ENCODE measurements at places on chromosomes 4 and X. TPM values are rescaled to one million over a fixed set of nuclear protein-coding genes. Genes with fewer than 3 reads are reported as not detected.
A peak's percentile ranks its signal among the peaks of the same experiment; 100 is the strongest.

SERPINA7 gene
- not detected for total RNA-seq

GRCh38 chrX:39728025-39728424, 369.7 kb downstream of the BCOR start:
- DNase-seq = no peak

DNA sequence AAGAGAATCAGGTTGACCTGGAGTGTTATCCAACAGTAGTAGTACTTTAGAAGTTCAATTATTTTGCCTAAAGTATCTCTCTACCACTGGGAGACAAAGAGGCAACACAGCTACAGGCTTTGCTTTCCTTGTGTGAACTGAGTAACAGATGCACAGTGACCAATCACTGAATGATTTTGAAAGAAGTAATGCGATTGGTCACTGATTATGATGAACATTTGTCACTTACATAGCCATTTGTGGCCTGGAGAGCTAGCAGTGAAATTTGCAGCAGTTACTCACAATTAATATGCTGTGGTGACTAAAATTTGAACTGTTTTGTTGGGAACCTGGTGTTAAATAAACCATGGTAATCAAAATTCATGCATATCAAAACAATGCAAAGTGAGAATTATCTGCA, 508.7 kb upstream of the DIPK2B start:
- no peak for DNase-seq

DNA sequence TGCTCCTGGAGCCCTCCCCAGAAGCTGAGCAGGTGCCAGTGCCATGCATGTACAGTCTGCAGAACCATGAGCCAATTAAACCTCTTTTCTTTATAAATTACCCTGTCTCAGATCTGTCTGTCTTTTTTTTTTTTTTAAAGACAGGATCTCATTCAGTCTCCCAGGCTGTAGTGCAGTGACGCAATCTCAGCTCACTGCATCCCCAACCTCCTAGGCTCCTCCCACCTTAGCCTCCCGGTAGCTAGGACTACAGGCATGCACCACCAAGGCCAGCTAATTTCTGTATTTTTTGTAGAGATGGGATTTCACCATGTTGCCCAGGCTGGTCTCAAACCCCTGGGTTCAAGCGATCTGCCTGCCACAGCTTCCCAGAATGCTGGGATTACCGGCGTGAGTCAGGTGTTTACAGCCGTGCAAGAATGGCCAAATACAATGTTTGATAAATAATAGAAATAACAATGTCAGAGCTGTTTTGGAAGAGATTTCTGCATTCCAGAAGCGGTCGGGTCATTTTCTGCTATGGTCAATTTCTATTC, 68.8 kb downstream of the SLC2A9 start:
- no peak for DNase-seq

DNA sequence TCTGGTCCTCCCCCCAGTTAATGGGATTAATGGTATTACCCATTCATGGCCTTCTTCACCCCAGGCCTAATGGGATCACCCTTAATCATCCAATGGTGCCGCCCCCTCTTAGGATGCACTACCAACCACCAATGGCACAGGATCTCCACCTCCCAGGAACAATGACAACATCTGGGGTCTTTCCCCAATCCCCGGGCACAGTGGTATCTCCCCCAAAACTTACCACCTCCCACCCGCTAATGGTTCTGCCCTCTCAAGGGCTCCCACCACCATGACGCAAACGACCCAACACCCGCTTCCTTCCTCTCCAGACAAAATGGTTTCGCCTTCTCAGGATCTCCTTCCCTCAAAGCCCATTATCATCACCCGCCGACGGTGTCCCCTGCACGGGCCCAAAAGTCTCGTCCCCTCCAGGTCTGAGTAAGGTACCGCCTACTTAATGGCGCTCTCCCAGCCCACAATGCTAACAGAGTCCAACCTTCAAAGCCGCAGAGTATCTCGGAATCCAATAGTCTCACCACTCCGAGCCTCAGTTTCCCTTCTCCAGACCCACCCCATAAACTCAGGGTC, 458 bp downstream of the GRIPAP1 start:
- no peak for DNase-seq

DNA sequence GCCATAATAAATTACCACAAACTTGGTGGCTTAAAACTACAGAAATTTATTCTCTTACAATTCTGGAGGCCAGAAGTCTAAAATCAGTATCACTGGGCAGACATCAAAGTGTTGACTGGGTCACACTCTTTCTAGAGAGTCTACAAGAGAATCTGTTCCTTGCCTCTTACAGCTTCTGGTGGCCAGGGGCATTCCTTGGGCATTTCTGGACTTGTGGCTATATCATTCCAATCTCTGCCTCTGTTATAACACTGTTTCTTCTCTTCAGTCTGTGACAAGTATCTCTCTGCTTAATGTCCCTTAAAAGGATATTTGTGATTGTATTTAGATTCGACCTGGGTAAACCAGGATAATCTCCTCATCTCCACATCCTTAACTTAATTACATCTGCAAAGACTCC, 207.3 kb upstream of the DCAF8L1 start:
- no peak for DNase-seq

DNA sequence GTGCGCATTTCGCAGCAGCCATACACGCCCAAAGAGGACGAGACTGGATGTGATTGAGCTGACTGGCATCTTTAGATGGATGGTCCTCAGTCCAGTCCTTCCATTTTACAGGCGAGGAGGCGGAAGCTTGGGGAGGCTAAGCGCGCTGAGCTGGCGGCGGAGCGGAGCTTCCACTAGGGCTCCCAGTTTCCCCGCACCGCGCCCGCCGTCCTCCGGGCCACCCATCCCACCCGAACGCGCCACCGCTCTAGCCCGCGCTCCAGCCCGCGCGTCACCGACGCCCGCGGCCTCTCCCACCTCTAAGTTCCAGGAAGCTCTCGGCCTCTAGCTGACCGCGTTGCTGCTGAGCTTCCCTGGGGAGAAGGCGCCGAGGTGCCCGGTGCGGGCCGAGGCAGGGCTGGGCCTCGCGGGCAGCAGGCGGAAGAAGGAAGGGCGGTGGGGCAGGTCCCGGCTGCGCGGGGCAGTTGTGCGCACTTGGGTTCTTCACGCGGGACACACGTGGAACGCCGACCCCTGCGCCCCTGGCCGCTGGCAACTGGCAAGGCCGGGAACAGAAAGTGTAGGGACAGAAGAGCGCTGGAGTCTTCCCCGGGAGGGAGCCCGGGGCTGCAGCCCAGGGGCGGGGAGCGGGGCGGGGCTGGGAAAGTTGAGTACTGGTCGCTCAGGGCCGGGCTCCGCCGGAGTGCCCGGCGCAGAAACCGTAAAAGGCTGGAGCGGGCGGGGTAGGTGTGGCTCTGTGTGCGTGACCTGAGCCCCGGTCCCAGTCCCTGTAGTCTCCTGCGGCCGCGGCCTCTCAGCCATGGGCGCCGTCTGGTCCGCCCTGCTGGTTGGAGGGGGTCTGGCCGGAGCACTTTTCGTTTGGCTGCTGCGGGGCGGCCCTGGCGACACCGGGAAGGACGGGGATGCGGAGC, at the start of gene STBD1:
TSS of gene STBD1 (plus strand) at position 763 of the 911 bp plus-strand sequence. CDS start at position 800, 37 bp downstream.
- peak; percentile 90 for DNase-seq

DNA sequence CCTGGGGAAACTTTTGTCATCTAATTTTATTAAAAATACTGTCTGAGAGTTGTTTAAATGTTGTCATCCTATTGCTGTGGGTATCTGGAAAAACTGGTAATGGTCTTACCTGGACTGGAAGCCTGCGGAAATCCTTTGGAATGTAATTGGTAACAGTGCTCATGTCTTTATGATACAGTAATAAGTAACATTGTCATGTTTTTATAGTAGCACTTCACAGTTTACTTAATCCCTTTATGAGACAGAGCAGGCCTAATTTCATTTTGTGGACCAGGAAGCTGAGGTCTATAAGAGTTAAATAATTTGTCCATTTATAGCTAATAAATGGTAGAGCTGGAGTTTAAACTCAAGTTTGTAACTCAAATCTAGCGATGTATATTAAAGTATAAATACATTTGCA, 88.3 kb downstream of the TRAPPC11 start:
- no peak for DNase-seq

UGT8 gene
- not detected for total RNA-seq

DNA sequence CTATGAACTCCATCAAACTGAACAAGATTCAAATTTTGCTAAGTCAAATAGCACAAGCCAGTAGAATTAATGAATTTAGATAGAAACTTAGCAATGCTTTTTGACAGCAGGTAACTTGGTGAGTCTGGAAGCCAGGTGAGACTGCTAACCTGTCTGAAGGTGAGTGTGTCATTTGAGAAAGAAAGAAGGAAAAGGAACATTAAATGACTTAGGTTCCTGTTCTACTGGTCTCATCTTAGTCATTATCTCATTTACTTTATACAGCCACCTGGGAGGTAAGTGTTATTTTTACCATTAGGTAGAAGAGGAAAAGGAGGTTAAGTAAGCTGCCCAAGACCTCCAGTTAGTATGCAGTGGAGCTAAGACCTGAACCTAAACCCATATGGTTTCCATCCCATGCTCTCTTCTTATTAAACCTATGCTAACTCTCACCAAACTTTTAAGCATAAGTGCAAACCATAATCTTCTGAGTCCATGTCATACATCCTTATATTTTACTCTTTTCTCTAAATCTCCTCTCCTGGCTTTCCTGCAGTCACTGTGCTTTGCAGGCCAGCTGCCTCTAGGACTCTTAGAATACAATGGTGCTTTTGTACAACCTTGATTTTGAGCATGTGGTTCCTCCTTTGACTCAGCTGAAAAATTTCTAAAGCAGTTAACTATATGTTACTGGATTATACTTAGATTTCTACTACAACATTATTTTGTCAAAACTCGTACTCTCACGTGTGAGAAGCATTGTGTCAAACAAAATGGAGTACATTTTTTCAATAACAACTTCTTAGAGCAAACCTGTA, 68.5 kb downstream of the ATP10D start:
- DNase-seq = no peak

- DNase-seq = no peak
Observed at GRCh38 chr4:48683784-48684666, 96.1 kb downstream of the FRYL start.

DNA sequence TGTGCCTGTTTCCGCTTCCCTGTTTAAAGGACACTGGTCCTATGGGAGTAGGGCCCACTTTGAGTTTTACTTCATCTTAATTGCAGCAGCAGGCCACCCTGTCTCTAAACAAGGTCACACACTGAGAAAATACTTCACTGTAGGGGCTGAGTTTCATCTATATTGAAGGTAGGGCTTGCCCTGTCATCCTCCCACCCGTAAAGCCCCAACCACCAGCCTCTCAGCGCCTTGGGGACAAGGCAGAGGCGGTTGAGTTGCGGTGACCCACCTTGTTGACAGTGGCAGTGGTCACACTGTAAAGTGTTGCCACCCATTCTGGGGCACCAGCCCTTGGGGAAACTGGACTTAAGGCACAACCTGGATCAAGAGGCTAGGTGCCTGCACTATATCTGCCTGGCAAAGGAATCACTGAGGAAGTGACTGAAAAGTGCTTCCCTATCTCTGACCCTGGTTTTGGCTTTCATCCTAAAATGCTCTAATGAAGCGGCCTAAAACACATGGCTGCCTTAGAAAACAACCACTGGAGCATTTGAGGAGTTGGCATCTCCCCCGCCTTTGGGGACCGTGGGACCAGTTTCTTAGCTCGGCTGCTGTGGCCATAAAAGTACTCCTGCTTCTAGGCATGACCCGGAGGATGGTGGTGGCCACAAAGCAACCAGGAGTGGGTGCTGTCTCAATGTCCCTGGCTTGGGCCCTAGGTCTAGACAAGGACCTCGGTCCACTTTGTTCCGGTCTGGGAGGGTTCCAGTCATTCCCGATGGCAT, 7.8 kb upstream of the WDR1 start:
- no peak for DNase-seq

ADH6 gene
- total RNA-seq = not detected

GRCh38 chr4:28296239-28296638, 1435.6 kb downstream of the STIM2 start:
- no peak for DNase-seq

CHRDL1 gene
- total RNA-seq = 3.2 TPM

NXF2B gene
- not detected for total RNA-seq

- no peak for DNase-seq
Observed at GRCh38 chrX:152819732-152820131, 10.8 kb downstream of the CETN2 start.

GRCh38 chr4:88865046-88865445, 167.4 kb upstream of the NAP1L5 start:
- no peak for DNase-seq

DNA sequence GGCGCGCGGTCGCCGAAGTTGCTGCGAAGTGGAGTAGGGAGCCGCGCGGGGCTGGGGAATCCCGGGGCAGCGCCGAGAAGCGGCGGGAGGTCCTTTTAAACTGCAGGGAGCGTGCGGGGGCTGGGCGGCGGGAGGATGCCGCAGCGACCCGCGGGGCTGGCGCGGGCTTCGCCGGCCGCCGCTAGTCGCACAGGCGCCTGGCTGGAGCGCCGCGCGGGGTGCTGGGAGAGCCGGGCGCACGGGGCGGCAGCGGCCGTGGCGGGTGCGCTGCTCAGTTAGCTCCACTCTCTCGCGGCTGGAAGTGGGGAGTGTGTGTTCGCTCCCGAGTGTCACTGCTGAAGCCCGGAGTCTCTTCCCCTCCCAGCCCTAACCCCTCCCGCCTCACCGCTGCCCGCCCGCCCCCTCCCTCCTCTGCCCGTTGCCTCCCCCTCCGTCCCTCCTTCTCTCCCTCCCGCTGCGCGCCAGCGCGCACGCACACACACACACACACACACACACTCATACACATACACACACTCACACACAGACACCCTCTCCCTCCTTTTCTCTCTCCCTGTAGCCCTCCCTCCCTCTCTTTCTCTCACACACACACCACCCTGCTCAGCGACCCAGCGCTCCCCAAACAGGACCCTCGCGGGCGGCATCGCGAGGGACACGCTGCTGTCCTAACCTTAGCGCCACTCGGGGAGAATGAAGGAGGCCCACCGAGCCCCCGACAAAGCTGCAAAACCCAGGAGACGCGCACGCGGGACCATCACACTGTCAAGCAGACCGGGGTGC, at the start of gene NDNF:
TSS of gene NDNF (minus strand) at position 312 of the 780 bp plus-strand sequence. CDS start 26,698 bp downstream, outside the sequence.
- peak; percentile 72 for DNase-seq

DNA sequence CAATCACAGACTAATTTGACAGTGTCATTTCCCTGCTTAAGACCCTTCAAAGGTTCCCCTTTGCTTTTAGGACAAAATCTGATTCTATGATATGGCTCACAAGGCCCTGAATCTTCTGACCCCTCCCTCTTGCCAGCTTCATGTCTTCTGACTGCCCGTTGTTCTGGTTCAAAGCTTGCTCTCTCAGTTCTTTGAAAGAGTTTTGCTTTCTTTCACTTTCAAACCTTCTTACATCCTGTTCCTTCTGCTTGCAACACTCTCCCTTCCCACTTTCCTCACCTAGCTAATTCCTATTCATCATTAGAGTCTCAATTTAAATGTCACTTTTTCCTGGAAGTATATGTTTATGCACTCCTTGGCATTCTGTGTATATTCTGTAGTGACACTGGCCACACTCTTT, 299.2 kb downstream of the IDS start:
- no peak for DNase-seq

GRCh38 chr4:100796332-100796731, 278.5 kb upstream of the EMCN start:
- DNase-seq = no peak

DNA sequence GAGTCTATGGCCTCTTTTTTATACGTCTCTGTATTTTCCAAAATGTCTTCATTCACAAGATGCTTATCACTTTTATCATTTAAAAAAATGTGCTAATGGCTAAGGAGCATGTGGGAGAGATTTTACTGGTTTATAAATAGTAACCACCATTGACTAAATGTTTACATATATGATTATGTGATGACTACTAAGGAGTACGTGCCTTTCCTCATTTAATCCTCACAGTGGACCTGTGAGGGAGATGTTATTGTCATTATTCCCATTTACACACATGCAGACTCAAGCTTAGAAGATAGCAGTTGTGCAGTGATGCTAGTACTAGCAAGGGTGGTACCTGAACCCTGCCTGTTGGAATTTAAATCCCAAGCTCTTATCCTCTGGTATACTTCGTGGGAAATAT, 2.4 kb downstream of the SRD5A3 start:
- no peak for DNase-seq
